NCI-H1105 (cell line): ENCODE measurements at places on chromosomes 5 and 9.

- DNase-seq = no peak
Measured at GRCh38 chr9:33012328-33013069, 11.1 kb upstream of the APTX start.

DNA sequence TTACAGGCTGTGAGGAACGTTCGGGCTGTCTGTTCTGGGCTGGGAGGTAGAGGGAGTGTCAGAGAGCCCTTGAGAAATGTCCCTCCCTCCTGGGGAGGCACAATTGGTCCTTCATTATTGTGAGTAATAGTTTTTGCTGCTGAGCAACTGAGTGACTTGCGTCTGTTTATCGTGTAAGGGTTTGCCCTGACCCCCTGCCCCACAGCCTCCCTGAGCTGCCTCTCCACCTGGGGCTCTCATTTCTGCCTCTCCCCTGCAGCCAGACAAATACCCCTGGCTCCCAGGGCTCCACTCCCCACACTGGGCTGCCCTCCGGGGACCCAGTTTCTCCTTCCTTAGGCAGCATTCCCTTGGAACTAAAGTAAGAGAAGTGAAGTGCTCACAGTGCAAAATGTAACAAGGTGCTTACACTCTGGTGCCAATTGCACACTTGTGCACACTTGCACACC is 174.9 kb upstream of the MVB12B start:
- DNase-seq = no peak

- peak; percentile 4 for DNase-seq
Measured at GRCh38 chr5:111453747-111454146, 58.6 kb downstream of the STARD4 start.

DNA sequence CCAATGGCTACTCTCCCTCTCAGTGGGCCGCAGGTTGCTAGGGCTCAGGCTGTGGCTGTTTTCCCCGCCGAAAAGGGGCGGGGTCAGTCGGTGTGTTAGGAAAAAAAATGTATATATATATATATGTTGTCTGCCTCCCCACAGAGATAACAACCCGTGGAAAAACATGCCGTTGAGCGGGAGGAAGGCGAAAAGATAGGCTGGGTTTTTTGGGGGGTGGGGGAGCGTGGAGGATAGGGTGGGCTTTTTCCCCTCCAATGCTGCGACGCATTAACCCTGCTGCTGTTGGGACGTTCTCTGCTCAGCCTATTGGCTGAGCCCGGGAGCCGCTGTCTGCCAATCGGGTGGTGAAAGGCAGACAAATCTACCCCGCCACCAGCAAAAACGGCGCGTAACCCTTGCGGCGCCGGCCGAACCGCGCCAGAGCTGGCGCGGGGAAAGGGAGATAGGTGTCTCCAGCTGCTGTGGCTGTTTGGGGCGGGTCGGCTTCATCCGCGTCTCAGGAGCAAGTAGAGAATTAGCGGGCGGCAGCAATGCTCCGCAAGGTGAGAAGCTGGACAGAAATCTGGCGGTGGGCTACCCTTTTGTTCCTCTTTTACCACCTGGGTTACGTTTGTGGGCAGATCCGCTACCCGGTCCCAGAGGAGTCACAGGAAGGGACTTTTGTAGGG is at the start of gene PCDHGC4:
PCDHGC4 (plus strand) TSS at position 390 of the 671 bp plus-strand sequence; CDS start at position 534, 144 bp downstream.
- peak; percentile 17 for DNase-seq

DNA sequence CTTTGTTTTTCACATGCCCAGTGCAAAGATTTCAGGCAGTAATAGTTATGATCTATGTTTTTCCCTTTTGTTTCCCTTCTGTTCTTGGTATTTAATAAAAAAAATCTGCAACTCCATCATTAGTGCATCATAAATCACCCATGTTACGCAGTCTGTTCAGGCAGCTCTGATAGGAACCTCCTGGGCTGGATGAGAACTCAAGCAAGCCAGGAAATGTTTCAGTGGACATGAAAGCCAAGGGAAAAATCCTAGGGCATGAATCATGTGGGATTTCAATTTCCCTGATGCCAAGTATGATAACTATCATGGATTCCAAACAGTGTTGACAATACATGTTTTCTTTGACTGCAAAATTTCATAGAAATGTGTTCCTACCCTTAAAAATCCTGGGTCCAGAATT is 119.7 kb upstream of the TARS1 start:
- no peak for DNase-seq
